ENCODE measurements at places on chromosomes 7 and 10.

DNA sequence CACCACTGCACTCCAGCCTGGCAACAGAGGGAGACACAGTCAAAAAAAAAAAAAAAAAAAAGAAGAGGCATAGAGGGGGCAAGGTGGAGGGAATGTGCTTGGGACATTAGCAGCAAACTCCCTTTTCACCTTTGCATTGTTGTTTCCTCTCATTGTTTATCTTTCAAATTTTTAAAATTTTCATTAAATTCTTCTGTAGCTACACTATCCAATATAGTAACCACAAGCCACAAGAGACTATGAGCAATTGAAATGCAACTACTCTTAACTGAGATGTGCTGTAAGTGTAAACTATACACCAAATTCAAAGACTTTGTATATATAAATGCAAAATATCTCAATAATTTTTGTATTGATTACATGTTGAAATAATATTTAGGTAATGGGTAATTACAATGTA is 43.4 kb downstream of the EBLN1 start:
- no peak for DNase-seq

GRCh38 chr10:119246862-119247549 is 39.6 kb downstream of the GRK5 start:
- DNase-seq: peak; percentile 27

- DNase-seq: no peak
Measured at GRCh38 chr7:47582764-47583738, 1.1 kb upstream of the TNS3 start.

DNA sequence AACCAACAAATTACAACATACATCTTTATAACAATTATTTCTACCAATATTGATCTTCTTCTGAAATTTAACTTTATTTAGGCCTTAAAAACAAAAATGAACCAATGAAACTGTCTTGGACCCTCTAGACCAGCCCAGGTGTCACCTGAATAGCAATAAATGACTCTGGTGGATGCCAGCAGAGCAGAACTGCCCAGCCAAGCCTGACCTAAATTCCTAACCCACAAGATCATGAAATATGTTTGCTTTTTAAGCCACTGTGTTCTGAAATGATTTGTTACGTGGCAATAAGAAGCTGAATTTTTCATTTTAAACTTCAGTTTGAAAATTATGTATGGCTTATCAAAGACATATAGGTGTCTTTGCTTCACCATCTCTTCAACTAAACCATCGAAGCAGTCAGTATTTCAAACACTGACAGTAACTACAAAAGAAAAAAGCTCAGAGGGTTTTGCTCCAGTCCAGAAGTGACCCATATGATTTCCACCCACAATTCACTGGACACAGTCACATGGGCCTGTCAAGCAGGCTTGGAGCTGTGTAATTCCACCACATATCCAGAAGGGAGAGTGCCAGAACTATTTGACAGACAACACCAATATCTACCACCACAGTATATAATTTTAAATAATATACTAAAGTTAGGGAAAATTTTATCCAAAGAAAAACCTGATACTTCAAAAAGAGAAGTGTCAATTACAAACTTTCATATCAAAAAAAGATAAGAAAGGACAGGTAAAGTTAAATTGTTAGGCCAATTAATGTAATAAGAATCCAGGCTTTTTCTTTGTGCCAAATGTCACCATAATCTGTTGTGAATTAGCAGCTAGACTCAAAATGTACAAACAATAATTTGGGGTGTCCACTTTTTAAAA is 94.5 kb downstream of the KMT2C start:
- DNase-seq: peak; percentile 38

- no peak for DNase-seq
Measured at GRCh38 chr10:53111529-53111928, 338.9 kb upstream of the MBL2 start.

GRCh38 chr10:132297526-132297925 is 10.2 kb downstream of the STK32C start:
- DNase-seq: no peak

DNA sequence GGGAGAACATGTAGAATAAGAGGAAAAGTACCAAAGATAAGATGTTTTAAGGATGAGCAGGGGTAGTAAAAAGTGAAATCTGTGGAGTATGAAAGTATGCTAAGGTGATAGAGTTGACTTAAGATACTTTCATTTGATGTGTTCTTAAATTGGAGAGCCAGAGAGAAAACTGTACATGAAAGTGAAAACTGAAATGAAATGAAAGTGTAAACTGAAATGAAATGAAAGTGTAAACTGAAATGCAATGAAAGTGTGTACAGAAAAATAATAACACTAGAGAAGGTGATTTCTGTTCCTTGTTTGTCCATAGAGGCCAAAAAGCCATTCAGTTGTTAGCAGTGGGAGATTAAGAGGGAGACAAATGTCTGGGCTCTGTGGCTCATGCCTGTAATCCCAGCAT is 17.5 kb downstream of the AHR start:
- no peak for DNase-seq

GRCh38 chr10:103967448-103968071 is 620 bp downstream of the SLK start:
- DNase-seq: no peak
